NCI-H2081 (cell line): ENCODE measurements at places on chromosomes 6 and 20.

DNA sequence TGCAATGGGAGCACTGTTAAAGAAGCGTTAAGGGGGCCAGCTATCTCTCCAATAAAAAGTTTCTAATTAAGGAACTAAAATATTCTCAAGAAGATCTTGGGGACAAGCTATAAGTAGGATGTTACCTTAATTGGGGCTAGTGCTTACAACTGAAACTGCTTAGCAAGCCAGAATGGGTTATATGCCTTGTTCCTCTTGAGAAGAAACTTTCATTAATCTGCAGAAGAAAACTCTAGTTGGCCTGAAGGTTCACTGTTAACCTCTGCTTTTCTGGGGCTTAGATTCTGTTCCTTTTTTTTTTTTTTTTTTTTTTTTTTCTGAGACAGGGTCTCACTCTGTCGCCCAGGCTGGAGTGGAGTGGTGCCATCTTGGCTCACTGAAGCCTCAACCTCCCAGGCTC, 82.2 kb downstream of the BACH2 start:
- no peak for DNase-seq

DNA sequence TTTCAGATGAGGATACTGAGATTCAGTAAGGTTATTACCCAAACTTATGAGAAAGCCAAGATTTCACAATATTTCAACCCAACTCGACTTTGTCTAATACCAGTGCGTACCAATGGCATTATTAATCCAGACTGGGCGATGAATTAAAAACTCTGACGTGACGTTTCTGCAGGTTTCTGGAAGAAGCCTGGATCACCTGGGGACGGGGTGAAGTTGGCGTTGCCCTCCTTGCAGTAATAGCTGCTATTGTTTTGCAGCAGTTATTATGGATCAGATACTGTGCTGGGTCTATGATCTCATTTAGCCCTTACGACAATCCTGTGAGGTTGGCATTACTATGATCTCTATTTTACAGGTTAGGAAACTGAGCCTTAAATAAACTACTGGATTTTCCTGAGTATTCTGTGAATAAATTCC, 569 bp upstream of the CDC5L start:
- DNase-seq = no peak

GRCh38 chr6:41646026-41646795, 7.9 kb downstream of the MDFI start:
- no peak for DNase-seq

DNA sequence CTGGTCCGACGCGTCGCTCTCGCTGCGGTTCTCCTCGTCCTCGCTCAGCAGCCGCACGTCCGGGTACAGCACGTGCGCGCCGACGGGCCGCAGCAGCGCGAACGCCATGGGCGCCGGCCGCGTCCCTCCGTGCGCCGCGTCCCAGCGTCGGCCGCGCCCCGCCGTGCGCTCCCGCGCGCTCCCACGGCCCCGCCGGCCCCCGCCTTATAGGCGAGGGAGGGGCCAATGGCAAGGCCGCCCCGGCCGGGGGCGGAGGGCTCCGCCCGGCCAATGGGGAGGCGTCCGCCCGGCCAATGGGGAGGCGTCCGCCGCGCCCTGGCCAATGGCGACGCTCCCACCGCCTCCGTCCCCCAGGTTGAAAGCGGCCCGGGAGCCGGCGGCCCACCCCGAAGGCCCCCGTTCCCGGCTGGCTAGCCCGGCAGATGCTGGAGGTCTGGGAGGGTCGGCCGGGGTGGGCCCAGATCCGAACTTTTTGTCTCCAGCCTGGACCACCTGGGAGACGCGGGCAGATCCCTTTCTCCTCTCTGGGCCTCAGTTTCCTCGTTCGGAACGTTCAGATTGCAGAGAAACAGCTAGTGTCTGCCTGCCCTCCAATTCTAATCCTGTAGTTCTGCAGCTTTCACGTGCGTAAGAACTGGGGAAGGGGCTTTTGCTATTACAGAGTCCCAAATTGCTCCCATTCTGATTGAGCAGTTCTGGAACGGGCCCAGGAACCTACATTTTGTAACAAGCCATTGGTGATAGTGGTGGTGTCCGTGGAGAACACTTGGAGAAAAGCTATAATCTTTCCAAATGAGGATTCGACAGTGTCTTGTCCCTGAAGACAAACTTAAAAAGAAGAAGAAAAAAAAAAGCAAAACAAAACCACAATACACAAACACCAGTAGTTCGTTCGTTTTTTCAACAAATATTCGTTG, at the start of gene TCF15:
Gene TCF15 (minus strand): TSS at position 180 of the 917 bp plus-strand sequence. CDS start 72 bp downstream, at position 108.
- peak; percentile 79 for DNase-seq

- DNase-seq = no peak
Measured at GRCh38 chr6:47235421-47235820, 74.3 kb downstream of the TNFRSF21 start.

DNA sequence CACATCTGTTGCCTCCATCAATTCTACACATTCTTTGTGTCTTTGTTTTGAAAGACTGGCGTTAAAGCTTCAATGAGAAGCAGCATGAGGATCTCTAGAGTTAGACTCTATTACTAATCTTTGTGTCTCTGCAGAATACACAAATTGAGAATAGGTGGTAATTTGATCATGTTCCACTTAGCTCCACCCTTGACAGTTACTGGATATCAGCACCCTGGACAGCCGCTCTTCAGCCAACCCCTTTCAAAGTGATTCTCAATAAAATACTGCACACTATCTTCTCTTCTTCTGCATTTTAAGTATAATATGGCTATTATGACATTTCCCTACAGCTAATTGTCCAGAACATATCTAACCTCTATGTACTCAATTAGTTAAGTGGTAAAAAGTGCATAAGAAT, 54.3 kb upstream of the CNR1 start:
- DNase-seq = peak; percentile 11

DNA sequence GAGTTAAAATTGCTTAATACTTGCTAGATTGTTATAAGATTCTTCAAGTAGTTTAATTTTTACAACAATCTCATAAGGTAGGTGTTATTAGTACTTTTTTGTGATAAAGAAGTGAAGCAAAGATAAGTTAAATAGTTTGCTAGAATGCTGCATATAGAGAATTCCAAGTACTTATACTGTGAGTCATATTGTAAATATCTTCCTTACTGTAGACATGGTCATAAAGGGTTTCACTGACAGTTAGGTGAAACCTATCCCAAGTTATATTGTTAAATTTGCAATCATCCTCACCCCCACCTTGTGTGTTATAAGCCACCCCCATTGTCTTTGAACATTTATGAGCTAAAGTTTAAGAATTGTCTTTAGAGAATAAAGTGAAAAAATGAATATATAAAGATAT, 142.0 kb downstream of the FAM83B start:
- DNase-seq = no peak

DNA sequence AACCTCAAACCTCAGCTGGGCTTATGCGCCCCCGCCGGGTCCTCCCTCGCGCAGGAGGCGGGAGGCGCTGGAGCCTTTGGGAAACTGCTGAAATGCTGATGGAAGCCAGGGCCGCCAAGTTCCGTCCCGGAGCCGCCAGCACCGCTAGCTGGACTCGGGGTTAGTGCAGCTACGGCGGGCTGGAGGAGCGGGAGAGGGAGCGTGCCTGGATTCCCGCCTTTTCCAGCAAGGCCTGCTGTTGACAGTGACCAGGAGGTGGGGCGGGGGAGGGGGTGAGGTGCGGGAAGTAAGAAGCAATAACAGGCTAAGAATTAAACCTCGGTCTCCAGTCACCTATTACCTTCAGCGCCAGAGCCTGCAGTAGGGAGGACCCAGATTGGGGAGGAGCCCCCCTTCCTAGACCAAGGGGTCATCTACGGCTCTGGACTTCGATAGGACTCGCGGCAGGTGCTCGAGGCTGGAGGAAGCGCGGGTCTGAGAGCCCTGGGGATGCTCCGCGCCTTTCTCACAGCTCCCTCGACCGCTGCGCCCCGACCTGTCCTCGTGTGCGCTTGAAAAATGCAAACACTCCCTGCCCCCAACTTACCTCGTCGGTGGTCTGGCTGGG, 20.5 kb downstream of the COL9A1 start:
- DNase-seq = no peak

DNA sequence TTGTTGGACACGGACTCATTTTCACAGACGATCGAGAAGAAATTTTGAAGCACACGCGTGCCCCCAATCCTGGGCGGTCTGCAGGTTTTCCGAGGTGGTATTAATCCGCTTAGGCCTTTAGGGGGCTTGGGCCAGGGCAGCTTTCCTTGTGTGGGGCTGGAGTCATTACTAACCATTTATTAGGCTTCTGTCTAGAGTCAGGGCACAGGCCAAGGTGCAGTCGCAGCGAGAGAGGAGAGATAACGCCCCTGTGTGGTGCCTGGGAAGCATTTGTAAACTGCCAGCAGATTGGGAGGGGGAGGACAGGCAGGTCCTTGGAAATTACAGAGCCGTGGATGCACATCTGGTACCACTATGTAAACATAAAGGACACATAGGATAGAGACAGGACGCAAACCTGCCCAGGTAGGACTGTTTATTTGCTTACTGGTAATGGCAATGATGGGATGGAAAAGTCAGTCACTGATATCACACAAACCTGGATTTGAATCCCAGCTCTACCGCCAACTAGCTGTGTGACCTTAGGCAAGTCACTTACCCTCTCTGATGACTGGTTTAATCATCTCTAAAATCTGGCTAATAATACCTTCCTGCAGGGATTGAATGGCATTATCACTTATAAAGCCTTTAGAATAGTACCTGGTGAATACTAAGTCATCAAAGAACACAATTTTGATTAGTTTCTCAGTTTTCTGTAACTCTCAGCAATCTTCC, 76.4 kb downstream of the TMEM242 start:
- DNase-seq = no peak

DNA sequence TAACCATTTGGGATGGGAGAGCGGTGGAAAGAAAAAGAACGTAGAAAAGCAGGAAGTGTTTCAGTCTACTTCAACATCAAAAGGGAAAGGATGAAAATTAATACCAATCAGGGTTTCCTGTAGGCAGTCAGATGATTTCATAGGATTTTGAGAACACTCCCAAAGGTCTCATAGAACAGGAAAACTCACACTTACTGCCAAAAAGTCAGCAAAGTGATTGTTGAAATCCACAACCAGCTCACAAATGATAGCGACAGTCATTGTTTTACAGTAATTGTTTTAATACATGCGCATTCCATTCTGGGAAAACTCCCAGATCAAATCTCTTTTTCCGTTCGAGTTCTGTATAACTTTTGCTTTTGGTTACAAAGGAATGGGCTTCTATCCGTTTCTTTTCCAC, 5.3 kb upstream of the CNKSR3 start:
- no peak for DNase-seq

DNA sequence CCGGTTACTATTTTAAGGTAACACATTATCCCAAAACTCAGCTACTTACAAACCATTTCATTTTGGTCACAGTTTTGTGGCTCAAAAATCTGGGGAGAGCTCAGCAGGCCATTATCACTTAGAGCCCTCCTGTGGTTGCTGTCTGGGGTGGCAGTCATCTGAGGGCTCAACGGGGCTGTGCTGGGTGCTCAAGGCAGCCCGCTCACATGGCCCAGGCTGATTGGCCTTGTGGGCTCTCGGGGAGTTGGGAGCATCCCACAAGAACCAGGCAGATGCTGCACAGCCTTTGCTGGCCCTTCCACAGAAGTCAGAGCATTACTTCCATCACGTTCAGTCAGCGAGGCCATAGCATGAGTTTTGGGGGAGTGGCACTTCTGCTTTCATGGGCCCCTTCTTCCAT, 6.3 kb upstream of the VSX1 start:
- DNase-seq = no peak

DNA sequence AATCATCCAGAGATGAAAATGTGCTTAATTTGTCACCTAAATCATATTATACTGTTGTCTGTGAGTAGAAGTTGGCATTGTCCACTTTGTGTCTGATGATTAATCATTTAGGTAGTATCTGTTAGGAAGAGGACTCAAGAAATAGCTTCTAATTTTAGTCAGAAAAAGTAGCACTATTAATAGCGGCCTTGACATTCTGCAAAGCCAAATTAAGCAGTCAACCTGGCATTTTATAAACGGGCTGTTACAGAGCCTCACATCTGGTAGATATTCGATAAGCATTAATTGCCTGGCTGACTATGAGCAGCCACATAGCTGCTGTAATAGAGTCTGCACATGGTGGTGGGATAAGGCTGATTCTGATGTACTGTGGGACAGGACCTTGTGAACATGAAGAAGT, 99.5 kb downstream of the KLHL32 start:
- DNase-seq = no peak

DNA sequence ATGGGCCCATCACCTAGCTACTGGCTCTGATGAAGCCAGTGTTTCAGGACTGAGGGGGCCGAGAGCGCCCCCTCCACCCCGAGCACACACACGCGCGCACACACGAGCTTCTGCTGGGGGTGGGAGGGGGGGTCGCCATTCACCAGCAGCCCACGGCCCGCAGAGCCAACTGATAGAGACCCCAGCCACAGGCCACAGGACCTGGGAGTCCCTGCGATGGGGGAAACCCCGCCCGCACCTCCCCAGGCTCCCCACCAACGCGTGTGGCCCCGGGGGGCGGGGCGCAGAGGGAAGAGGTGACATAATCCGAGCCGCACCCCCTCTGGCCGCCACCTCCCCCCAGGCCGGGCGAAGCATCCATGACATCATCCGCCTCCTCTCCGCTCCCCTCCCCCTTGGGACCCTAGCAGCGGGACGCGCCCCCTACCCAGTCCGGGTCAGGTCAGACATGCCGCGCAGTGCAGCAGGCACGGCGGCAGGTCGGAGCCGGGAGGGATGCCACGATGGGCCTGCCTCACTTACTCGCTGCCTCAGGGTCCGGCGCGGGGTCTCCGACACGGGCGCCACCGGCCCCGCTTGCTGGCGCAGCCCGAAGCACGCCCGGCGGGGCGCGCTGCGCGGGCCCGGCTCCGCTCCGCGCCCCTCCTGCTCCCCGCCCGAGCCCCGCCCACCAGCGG, at the start of gene LZTS3:
Gene LZTS3 (minus strand): TSS at position 617 of the 677 bp plus-strand sequence. CDS start 6,386 bp downstream, outside the sequence.
- DNase-seq = peak; percentile 34

- no peak for DNase-seq
Measured at GRCh38 chr6:41779336-41779735, 364 bp downstream of the FRS3 start.

- DNase-seq = no peak
Measured at GRCh38 chr6:36604090-36605060, 10.2 kb downstream of the SRSF3 start.

DNA sequence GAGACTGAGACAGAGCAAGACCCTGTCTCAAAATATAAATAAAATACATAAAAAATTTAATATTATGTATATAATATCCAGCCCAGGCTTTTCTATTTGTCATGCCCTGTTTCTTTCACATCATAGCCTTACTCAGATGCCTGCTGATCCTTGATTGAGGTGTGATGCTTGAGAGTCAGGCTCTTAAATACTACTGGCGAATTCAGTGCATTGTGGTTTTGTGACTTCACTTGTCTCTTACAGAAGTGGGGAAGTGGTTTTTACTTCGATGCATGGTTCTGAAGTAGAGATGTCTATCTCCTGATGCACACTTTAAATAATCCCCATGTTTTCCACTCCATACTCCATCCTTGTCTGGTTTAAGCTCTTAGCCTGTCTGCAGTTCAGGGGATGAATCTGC, 29.1 kb downstream of the ASXL1 start:
- DNase-seq = no peak

- no peak for DNase-seq
Measured at GRCh38 chr6:153038378-153039057, 36.0 kb upstream of the MTRF1L start.

- DNase-seq = no peak
Measured at GRCh38 chr20:58059260-58059544, 169.3 kb downstream of the ANKRD60 start.

- DNase-seq = no peak
Measured at GRCh38 chr20:53412577-53413185, 181.0 kb downstream of the ZNF217 start.

- no peak for DNase-seq
Measured at GRCh38 chr6:79184086-79184485, 50.4 kb downstream of the HMGN3 start.
